ENCODE measurements at places on chromosomes 2 and 18. TPM values are rescaled to one million over a fixed set of nuclear protein-coding genes. Genes with fewer than 3 reads are reported as not detected.
A peak's percentile ranks its signal among the peaks of the same experiment; 100 is the strongest.

GRCh38 chr2:110818767-110819481, 86.6 kb downstream of the ACOXL start:
- no peaks in the 10 kb centered on the region for H3K36me3 ChIP-seq
- H3K4me1 ChIP-seq, result no peaks in the 10 kb centered on the region
- DNase-seq, result no peak
- no peak overlapping the region for H3K4me3 ChIP-seq
- no peak overlapping the region for H3K27ac ChIP-seq
- no peaks in the 10 kb centered on the region for H3K27me3 ChIP-seq

ANKRD30B gene
- total RNA-seq, result 2.5 TPM

RAB11FIP5 gene
- 47.7 TPM for total RNA-seq

DNA sequence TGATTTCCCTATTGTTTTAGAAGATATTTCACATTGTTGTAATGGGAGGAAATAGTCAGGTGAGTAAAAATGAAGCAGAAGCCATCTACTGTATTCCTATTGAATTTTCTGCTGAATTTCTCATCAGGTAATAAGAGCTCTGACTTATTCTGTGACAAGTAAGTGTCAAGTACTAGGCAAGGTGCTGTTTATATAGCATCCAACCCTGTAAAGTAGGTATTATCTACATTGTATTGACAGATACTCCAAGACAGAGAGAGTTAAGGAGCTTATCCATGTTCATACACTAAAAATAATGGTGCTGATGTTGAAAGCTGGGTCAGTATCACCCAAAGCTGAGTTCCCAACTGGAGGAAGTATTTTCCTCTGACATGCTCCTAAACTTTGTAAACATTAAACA, 106.0 kb downstream of the KCNJ3 start:
- no peak overlapping the region for H3K27ac ChIP-seq
- DNase-seq, result no peak
- H3K27me3 ChIP-seq, result no peaks in the 10 kb centered on the region
- no peaks in the 10 kb centered on the region for H3K36me3 ChIP-seq
- no peak overlapping the region for H3K4me3 ChIP-seq

DNA sequence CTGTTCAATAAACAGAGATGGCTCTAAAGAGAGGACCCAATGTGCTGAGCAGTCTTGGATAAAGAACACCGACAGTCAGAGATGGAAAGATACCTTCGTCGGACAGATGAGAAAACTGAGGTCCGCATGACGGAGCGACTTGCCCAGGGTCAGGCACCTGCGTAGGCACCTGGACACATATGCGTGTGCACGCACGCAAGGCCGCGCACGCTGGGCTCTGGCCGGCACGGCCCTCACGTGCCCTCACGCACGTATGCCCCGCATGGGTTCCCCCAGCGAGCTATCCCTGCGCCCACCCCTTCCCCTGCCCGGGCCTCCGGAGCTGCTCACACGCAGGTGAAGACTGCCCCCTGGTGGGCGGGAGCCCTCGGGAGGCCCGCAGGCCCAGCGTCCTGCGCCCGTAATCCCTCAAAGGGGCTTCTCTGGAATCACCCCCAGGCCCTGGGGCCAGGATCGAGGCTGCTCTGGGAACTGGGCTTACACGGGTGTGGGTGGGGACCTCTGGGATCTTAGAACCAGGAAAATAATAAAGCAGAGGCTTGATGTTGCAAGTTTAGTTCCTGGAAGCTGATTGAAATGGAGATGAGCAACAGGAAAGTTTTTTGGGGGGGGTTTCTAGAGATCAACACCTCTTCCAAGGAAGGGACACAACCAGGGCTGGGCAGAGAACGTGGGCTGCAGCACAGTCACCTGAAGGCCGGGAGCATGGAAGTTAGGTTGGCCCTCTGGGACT, 246.3 kb downstream of the TNS1 start:
- H3K4me3 ChIP-seq, result no peak overlapping the region
- H3K27ac ChIP-seq, result no peak overlapping the region
- no peaks in the 10 kb centered on the region for H3K36me3 ChIP-seq
- H3K27me3 ChIP-seq, result no peaks in the 10 kb centered on the region
- peak; percentile 38 for DNase-seq

- no peak overlapping the region for H3K4me3 ChIP-seq
- no peak for DNase-seq
- no peaks in the 10 kb centered on the region for H3K36me3 ChIP-seq
- H3K27ac ChIP-seq, result no peak overlapping the region
- no peaks in the 10 kb centered on the region for H3K4me1 ChIP-seq
- peaks cover 12% of the 10 kb centered on the region for H3K27me3 ChIP-seq
Measured at GRCh38 chr18:79873449-79874110, 75.8 kb downstream of the KCNG2 start.

TANC1 gene
- total RNA-seq, result 33.5 TPM

RABL2A gene
- total RNA-seq, result 29.2 TPM

- peaks cover 9% of the 10 kb centered on the region for H3K4me1 ChIP-seq
- no peaks in the 10 kb centered on the region for H3K36me3 ChIP-seq
- no peak overlapping the region for H3K4me3 ChIP-seq
- DNase-seq, result no peak
- no peaks in the 10 kb centered on the region for H3K27me3 ChIP-seq
Measured at GRCh38 chr2:105411720-105412407, 13.0 kb upstream of the FHL2 start.

DNA sequence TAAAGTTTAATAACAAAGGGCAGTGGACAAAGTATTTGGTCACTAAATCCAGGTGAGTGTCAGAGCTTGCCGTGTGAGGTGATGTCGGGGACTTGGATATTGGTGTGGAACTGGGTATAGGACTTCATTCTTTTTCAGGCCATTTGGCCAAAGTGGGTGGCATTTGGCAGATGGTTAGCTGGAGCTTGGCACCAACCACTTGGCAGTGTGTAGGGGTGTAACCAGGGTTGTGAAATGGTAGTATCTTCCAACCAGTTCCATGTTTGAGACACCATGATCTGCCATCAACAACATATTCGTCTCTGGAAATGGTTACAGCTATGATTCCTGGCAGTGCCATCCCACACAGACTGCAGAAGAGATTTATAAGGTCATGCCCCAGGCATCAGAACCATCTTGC, 113.9 kb downstream of the CCDC85A start:
- H3K4me1 ChIP-seq, result no peaks in the 10 kb centered on the region
- no peak overlapping the region for H3K27ac ChIP-seq
- H3K4me3 ChIP-seq, result no peak overlapping the region
- H3K27me3 ChIP-seq, result no peaks in the 10 kb centered on the region
- DNase-seq, result no peak

GRCh38 chr2:196252408-196253115, 81.2 kb upstream of the STK17B start:
- H3K4me3 ChIP-seq, result no peak overlapping the region
- H3K27ac ChIP-seq, result no peak overlapping the region
- DNase-seq, result no peak
- no peaks in the 10 kb centered on the region for H3K36me3 ChIP-seq
- no peaks in the 10 kb centered on the region for H3K27me3 ChIP-seq
- H3K4me1 ChIP-seq, result no peaks in the 10 kb centered on the region

DNA sequence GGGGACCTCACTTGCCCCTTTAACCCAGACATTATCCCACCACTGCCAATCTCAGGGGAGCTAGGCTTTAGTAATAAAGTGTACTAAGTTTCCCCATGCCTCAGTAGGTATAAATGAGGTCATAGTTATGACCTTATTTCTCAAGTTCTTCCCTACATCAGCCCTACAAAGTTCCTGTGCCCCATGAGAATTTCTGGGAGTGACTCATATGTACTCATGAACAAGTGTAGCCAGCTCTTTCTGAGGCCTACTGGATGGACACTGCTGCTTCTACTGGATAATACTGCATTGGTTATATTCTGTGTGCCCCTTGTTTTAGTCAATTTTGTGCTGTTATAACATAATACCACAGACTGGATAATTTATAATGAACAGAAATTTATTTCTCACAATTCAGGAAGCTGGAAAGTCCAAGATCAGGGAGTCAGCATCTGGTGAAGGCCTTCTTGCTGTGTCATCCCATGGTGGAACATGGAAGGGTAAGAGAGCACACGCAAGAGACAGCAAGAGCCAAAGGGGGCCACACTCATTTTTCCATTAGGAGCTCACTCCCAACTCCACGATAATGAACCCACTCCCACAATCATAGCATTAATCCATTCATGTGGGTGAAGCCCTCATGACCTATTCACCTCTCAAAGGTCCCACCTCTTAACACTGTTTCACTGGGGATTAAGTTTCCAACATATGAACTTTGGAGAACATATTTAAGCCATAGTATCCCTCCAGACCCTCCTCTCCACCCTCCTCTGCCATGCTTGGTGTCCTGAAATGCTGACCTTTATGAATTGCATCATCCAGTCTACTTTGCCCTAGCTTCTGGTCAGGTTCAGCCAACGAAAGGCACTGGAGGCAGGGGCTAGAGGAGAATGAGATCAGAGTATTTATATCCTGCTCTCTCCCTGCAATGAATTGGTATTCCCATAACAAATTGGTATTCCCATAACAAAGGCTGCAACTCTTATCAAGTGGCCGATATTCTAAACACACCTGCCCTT, 25.4 kb upstream of the ST3GAL5 start:
- no peak overlapping the region for H3K4me3 ChIP-seq
- no peak overlapping the region for H3K27ac ChIP-seq
- DNase-seq, result no peak
- H3K36me3 ChIP-seq, result no peaks in the 10 kb centered on the region
- no peaks in the 10 kb centered on the region for H3K4me1 ChIP-seq

RTP5 gene
- total RNA-seq, result 0.28 TPM

DNA sequence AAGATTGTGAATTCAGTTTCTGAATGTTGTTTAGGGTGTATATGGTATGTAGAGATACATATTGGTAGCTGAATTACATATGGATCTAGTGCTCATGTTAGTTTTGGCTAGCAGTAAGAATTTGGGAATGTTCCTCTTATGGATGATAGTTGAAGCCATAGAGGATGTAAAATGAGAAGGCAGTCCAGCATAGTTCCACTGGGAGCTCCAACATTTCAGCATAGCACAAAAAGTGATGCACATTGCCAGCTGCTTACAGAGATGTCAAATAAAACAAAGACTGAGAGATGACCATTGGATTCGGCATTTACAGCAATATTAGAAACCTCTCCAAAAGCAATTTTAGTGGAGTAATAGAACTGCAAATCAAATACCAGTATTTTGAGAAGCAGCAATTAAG, 77.4 kb downstream of the EML4 start:
- H3K27ac ChIP-seq, result no peak overlapping the region
- DNase-seq, result no peak
- H3K27me3 ChIP-seq, result no peaks in the 10 kb centered on the region
- no peaks in the 10 kb centered on the region for H3K4me1 ChIP-seq
- no peaks in the 10 kb centered on the region for H3K36me3 ChIP-seq
- no peak overlapping the region for H3K4me3 ChIP-seq

GPR17 gene
- not detected for total RNA-seq

DNA sequence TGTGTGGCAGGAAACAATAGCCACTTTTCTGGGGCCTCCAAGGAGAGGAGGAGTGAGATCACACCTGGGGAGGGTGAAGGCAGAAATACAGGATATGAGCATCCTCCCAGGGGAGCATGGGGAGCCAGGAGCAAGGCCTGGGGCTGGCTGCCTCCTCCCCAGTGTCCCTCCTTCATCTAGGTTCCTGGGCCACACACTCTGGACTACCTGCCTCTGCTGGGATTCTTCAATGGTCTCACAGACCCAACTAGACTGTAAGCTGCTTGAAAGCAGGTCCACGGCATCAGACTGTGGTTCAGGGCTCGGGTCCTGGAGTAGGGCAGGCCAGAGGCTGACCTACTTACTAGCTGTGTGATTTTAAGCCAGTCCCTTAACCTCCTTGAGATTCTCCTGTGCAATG, 94.0 kb downstream of the MCFD2 start:
- H3K4me3 ChIP-seq, result no peak overlapping the region
- DNase-seq, result no peak
- no peaks in the 10 kb centered on the region for H3K27me3 ChIP-seq
- no peaks in the 10 kb centered on the region for H3K4me1 ChIP-seq
- no peaks in the 10 kb centered on the region for H3K36me3 ChIP-seq

DNA sequence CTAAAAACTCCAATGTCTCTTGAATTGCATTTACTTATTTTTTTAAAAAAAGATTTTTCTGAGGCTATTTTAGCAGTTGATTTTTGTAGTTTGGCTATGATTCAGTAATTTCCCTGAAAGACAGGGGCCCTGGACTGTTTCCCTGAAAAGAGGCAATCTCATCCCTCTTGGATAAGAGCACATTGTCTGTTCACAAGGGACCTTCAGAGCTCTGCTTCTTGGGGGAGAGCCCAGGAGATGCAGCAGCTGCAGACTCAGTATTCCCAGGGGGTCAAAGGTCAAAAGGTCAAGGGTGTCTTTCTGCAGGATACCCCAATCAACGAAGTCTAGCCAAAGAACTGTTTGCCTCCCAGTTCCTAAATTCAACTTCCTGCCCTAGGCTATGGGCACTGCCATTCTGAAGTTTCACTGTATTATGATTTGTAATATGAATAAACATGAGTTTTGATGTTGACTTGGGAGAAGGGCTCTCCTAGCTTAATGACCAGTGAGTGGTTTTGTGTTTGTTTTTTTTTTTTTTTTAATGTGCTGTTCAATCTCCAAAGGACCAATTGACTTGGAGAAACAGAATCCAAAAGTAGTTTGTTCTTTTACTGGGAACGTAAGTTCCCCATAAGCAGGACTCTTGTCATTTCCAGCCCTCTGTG, 157.0 kb upstream of the SERPINE2 start:
- no peak overlapping the region for H3K27ac ChIP-seq
- H3K36me3 ChIP-seq, result no peaks in the 10 kb centered on the region
- H3K4me3 ChIP-seq, result no peak overlapping the region

GRCh38 chr2:69122271-69122670, 109.3 kb downstream of the ANTXR1 start:
- no peaks in the 10 kb centered on the region for H3K36me3 ChIP-seq
- no peaks in the 10 kb centered on the region for H3K4me1 ChIP-seq
- H3K27me3 ChIP-seq, result no peaks in the 10 kb centered on the region
- no peak overlapping the region for H3K4me3 ChIP-seq

DNA sequence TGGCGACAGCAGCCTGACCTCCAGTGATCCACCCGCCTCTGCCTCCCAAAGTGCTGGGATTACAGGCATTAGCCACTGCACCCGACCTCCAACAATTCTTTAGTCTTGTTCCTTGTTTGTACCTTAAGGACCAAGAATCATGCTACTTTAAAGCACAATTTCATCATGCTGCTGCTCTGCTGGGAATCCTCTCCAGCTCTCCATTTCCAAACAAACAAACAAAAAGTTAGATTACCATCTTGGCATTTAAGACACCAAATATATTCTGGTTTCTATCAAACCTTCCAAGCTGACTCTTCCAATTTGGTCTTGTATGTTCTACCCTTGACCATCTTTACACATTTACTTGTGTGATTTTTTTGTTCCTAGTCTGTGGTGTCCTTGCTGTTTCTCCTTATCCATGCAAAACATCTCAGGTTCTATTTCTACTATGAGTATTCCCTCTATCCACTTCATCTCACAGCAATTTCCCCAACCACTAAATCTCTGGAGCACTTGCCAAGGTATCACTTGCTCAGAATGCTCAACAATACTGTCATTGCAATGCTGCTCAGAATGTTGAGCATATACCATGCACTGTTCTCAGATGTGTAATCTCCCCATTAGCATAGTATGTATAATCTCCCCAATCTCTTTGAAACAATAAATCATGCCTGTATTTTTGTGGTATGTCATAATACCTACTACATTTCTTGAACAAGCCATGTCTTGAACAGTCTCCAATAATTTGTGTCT, 73.2 kb upstream of the GALNT5 start:
- no peaks in the 10 kb centered on the region for H3K36me3 ChIP-seq
- no peaks in the 10 kb centered on the region for H3K27me3 ChIP-seq
- H3K4me3 ChIP-seq, result no peak overlapping the region
- no peaks in the 10 kb centered on the region for H3K4me1 ChIP-seq
- no peak overlapping the region for H3K27ac ChIP-seq
- DNase-seq, result no peak

GRCh38 chr2:27428213-27428977, at the start of gene NRBP1:
NRBP1 (plus strand) TSS chr2:27428631; CDS start chr2:27433274, 4,643 bp downstream.
- peaks cover 4% of the 10 kb centered on the region for H3K4me1 ChIP-seq
- peak within 1 kb of the TSS; percentile 98 for H3K4me3 ChIP-seq
- DNase-seq, result peak; percentile 93
- H3K27ac ChIP-seq, result peak within 1 kb of the TSS; percentile 99
- no peaks in the 10 kb centered on the region for H3K27me3 ChIP-seq
